CD4-positive, alpha-beta T cell treated with Interferon gamma for 1 hour (primary cell): ENCODE measurements at places on chromosomes 12 and 14.

DNA sequence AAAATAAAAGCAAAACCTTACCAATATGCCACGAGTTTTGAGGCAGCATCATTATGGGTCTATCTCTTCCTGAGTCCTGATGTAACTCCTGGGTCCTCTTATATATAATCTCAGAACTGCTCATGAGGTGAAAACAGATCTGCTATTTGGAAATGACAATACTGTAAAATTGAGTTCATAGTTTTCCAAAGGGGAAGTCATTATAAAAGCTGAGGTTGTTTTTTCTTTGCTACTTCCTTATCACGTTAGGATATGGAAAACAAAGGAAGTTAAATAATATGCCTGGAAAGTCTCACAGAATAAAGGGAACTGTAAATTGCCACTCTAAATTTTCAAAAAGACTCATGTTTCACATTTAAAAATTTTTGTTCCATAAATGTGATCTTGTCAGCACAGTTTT is at the start of gene CD163L1:
Gene CD163L1 (minus strand): TSS at position 78 of the 400 bp plus-strand sequence. CDS start 26 bp downstream, at position 52.
- DNase-seq: no peak

- no peak for DNase-seq
These were observed 60.2 kb downstream of the STAB2 start for GRCh38 chr12:103647267-103647666.

GRCh38 chr14:75723716-75724115 is 62.7 kb downstream of the TTLL5 start:
- no peak for DNase-seq

GRCh38 chr12:121634836-121635235 is 8.5 kb downstream of the ORAI1 start:
- DNase-seq: no peak

DNA sequence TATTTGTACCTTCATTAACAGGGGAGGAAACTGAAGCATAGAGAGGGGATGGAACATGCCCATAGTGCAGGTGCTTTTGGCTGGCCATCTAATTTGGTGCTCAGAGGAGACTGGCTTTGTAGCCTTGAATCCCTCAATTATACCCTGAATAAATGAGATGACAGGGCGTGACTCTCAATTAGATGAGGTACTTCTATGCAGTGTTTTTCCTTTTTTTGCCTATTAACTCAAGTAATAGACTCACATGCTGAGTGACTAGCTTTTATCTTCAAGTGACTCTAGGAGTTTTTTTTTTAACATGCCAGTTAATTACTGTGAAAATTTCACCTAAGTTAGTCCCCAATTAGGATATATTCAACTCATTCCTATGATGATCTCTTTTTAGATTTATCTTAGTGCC is 243.7 kb downstream of the DACT1 start:
- DNase-seq: no peak

DNA sequence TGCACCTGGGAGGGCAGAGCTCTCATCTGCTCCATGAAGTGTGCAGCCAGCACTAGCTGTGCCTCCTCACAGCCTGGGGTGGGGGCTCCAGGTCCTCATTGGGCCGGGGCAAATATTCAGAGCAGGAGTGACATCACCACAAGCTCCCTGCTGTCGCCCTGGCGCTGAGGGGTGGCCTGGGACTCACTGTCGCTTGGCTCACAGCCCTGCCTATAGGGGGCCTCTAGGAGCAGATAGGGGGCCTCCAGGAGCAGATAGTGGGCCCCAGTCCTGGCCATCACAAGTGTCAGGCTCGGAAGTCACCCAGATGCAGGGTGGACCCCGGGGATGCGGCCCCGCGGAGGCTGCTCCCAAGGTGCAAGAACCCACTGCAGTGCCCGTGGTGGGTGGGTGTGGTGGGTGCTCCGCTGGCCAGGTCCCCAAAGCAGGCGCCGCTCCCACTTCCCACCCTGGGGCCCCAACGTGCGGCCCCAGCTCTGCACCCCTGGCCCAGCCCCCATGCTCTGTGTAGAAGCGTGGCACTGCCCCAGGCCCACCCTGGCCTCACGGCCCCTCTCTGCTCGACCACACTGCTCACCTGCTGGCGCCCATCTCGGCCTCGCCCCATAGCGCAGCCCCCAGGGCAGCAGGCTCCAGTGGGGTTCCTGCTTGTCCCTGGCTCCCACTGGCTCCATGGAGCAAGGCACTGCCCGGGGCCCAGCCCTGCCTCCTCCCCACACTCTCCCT is 18.0 kb downstream of the SYNJ2BP start:
- DNase-seq: no peak

GRCh38 chr14:69542311-69542710 is 32.4 kb downstream of the CCDC177 start:
- DNase-seq: no peak

GRCh38 chr12:94553130-94553519 is 93.5 kb upstream of the CEP83 start:
- no peak for DNase-seq

DNA sequence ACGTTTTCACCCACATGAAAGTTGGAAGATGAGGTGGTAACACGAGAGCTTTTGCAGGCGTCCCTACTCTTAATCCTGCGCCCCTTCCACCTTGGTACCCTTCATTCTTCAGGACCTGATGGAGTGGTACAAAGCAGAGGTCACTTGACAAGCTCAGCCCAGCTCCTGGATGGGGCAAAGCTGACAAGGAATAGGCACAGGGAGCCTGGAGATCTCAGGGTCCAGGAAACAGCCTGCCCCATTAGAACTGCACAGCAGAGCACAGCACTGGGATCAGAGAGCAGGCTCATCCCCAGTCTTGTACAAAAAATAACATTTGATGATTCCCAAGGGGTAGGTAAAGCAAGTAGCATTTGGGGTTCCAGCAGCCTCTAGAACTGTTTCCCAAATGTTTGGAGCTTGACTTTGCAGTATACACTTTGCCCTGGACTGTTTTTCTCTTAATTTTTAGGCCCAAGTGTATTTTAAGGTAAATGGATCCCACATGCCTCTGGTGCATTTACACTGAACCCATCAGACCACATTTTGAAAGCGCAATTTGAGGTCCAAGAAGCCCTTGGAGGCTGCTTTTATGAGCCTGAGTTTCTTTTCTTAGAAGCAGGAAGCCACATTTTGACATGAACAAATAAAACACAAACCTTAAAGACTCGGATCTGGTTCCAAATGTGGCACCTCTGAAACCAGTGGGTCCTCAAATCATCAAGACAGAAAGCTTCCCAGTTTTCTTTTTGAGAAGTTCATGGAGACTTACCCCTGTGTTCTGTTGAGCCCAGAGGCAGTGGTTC is 633 bp downstream of the TC2N start:
- no peak for DNase-seq

GRCh38 chr12:65926119-65926908 is 102.0 kb downstream of the HMGA2 start:
- DNase-seq: no peak

- no peak for DNase-seq
These were observed 6.9 kb downstream of the PGF start for GRCh38 chr14:74948228-74949175.

- no peak for DNase-seq
These were observed 141.9 kb upstream of the PLEKHG7 start for GRCh38 chr12:92560713-92561542.

DNA sequence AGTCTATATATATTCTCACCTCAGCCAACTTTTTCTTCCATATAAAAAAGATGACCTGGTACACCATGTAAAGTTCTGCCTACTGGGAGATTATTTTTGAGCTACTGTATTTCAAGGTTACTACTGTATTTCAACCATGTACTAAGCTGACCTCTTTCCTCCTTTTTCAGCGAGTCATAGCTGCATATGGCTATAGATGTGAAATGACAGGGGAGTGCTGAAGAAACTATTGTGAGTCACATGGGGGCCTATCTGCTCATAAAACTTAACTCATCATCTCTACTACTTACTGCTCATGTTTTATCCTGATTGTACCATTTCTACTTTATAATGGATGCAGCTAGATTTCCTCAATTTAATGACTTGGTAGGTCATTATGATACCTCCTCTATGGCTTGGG is 571.4 kb upstream of the ATP2B1 start:
- no peak for DNase-seq

DNA sequence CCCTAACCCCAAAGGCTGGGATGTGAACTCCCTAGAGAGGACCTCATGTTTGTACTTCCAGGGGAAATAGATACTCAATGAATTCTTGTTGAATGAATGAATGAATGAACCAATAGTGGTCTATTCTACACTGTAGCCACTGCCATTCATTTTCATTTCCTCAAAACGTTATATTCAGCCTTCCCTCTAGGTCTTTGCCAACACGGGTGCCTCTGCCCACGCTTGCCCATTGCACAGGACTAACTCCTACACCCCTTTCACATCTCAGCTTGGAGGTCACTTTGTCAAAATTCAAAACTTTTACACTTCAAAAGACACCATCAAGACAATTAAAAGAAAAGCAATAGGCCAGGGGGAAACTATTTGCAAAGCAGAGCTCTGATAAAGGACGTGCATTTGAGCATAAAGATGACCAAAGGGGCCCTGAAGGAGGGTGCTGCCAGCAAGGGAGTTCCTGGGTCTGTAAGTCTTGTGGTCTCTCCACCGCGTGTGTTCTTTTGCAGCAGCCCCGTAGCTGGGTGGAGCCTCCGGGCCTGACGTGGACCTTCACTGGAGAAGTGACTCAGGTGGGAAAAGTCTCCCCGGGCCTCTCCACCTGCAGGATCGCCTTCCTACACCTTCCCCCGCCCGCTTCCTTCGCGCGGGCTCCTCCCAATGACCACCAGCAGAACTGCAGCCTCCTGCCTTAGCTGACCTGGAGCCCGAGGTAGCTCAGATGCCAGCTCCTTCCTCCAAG is 31.5 kb downstream of the TMEM63C start:
- no peak for DNase-seq

GRCh38 chr12:15928346-15928745 is 17.2 kb downstream of the DERA start:
- no peak for DNase-seq

GRCh38 chr14:33631441-33631840 is 319.4 kb downstream of the EGLN3 start:
- DNase-seq: no peak

GRCh38 chr14:100239211-100239839 is 381 bp downstream of the YY1 start:
- DNase-seq: no peak

DNA sequence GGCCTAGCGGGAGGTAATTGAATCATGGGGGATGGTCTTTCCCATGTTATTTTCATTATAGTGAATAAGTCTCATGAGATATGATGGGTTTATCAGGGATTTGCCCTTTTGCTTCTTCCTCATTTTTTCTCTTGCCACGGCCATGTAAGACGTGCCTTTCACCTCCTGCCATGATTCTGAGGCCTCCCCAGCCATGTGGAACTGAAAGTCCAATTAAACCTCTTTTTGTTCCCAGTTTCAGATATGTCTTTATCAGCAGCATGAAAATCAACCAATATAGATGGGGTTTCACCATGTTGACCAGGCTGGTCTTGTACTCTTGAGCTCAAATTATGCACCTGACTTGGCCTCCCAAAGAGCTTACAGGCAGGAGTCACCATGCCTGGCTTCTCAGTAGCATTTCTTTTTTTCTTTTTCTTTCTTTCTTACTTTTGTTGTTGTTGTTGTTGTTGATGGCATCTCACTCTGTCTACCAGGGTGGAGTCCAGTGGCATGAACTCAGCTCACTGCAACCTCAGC is 33.2 kb downstream of the TSPAN19 start:
- DNase-seq: no peak

DNA sequence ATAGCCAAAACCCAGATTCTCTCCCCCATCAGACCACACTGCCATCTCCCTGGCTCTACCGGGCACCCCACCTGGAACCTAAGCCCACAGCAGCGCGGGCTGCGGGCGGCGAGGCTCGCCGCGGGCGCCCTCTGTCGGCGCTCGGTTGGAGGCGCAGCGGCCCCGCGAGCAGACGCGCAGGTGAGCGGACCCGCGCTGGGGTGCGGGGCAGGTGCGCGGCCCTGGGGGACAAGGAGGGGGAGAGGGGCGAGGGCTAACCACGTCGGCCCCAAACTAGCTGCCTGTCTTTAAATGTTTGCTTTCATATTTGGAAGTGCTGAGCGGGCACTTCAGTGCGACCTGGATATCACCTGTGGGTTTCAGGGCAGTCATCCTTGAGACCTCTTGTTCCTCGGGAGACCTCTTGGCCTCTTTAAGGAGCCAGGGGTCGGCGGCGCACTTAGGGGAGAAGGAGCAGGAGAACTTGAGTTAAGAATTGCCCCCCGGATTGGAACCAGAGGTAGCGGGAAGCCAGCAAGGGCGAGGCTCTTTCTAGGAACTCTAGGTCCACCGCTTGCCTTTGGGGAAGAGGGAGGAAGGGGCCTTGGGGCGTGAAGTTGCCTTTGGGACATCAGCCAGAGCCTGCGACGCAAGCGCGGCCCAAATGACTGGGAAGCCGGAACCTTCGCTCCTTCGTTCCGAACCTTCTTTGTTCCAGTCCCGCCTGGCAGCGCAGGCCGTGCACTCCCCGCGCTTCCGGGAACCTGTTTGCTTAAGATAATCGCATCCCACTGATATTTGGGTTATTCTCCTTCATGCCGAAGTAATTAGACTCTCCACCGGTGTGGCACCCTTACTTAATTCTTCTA is 78.7 kb downstream of the NEDD1 start:
- peak; percentile 10 for DNase-seq

- DNase-seq: no peak
These were observed 98.8 kb upstream of the RESF1 start for GRCh38 chr12:31860401-31860800.

DNA sequence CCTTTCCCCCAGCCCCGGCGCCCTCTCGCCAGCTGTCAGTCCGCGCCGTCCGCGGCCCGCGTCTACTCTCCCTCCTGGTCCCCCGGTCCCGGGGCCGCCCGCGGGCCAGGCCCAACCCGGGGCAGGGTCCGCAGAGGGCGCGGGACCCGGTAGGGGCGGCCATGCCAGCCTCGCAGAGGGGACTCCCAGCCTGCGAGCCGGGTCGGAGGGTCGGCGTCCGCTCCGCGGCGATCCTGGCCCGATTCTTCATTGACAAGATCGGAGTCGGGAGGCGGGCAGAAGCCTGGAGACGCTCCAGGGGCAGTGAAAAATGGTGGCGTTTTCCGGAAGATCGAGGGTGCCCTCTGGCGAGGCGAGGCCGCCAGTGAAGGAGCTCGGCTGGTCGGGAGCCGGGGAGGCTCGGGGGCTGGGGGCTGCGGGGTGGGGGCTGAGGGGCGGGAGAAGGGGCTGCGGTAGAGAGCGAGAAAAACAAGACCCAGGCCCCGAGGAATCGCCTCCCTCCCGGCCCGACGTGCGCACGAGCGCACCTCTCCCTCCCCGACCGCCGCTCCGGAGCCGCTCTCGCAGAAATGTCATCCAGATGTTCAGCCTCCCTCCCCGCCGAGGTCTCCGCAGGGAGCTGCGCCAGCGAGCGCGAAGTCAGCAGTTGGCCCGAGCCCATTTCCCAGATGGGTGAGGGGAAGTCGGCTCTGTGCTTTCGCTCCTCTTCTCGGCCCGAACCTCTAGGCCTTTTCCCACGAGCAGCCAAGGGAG is 647 bp upstream of the TGFB3 start:
- DNase-seq: peak; percentile 75

DNA sequence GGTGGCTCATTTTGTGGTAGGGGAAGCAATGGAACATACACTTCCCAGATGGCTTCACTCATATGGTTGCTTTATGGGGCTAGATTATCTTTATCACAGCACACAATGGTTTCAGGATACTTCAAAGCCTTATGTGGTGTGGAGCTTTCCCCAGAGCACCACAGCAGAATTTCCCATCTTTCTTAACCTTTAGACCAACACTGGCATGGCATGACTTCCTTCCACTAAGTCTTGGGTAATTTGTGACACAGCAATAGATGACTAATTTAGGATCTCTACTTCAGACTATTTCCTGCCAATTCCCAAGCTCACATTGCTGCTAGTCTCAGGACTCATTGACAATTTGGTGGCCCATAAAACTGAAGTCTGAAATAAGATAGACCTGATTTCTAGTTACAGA is 36.9 kb upstream of the DCN start:
- no peak for DNase-seq
